ENCODE measurements at places on chromosomes 2 and 18.

DNA sequence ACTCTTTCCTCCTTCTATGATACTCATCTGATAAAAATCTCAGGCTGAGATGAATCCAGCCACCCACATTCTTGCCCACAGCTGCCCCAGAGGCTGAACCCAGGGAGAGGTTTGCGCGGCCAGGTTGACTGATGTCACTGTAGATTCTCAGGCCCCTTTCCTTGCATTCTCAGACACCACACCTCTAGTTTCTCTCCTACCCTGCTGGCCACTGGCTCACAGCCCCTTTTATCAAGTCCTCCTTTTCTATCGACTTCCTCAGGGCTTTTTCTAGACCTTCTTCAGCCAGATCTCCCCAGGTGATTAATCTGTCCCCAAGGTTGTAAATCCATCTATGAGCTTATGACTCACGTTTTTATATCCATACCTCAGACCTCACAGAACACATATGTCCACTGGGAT lies 99.8 kb downstream of the TACR1 start:
- DNase-seq, result no peak

GRCh38 chr18:58780045-58780444 lies 84.6 kb upstream of the ZNF532 start:
- no peak for DNase-seq

DNA sequence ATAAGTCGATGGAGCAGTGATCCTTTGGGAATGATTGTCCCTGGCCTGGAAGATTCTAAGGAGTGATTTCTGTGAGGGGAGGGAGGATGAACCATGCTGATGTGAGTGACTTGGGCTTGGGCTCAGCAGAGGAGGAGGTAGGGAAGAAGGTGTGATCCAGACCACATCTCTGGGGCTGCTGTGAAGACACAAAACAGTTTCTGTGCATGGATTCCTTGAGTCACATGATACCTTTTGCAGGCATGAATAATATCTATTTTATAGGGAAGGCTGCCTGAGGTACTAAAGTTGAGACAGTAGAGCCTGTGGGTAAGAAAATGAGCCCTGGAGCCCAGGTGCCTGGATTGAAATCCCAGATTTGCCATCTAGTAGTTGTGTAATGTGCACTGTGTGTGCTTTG lies 29.8 kb downstream of the SLC1A4 start:
- no peak for DNase-seq

DNA sequence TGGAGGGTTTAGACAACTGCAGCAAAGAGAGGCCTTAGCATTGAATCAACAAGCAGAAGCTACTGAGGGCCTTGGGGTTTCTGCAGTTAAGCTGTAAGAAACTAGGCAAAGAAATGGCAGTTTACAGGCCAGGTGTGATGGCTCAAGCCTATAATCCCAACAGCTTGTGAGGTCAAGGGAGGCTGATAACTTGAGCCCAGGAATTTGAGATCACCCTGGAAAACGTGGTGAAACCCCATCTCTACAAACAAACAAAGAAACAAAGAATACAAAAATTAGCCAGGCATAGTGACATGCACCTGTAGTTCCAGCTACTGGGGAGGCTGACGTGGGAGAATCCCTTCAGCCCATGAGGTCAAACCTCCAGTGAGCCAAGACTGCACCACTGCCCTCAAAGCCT lies 421.6 kb upstream of the CHST9 start:
- DNase-seq, result no peak

DNA sequence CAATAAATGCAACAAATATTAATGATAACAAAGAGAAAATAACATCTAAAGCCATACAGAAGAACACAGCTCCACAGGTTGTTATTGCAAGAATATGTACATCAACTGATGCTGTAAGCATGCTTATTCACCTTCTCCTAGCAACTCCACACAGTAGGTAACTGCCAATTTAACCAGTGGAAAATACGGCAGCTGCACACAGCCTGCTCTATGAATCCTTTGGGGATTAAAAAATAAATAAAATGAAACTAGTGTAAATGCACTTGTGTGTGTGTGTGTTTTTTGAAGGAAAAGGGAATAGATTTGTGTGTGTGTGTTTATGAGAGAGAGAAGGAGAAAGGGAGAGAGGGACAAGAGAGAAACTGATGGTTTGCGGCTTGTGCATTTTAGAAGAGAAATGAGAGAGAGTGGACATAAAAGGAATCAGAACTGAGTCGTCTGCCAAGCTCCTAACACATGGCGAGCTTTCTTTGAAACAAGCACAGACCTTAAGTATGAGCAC lies 96.2 kb upstream of the PDE1A start:
- DNase-seq, result no peak

- peak; percentile 59 for DNase-seq
Observed at GRCh38 chr18:12238826-12239225, 15.3 kb upstream of the CIDEA start.

- DNase-seq, result peak; percentile 62
Observed at GRCh38 chr2:30511122-30512083, 64.4 kb downstream of the LCLAT1 start.

GRCh38 chr18:39835303-39836030 lies 2119.6 kb upstream of the PIK3C3 start:
- peak; percentile 46 for DNase-seq

GRCh38 chr2:230203110-230203676 lies 16.6 kb downstream of the SP110 start:
- no peak for DNase-seq

GRCh38 chr18:67199993-67200617 lies 316.4 kb downstream of the DSEL start:
- DNase-seq, result peak; percentile 86

Data from choroid plexus epithelial cell (primary cell).